Pancreas (tissue), 10 donors: ENCODE measurements at places on chromosomes 1 and 21. TPM values are rescaled to one million over a fixed set of nuclear protein-coding genes. Genes with fewer than 3 reads are reported as not detected.

Gene HCN3
- polyA plus RNA-seq: 12.0 TPM

GRCh38 chr1:66285618-66286270 is 248.2 kb upstream of the SGIP1 start:
- H3K4me3 ChIP-seq: no peak overlapping the region
- H3K4me1 ChIP-seq: no peaks in the 10 kb centered on the region
- H3K36me3 ChIP-seq: no peaks in the 10 kb centered on the region
- no peaks in the 10 kb centered on the region for H3K27me3 ChIP-seq

GRCh38 chr1:56414728-56415224 is 164.6 kb downstream of the PLPP3 start:
- peak; percentile 81 for DNase-seq
- H3K27ac ChIP-seq: no peak overlapping the region
- H3K27me3 ChIP-seq: no peaks in the 10 kb centered on the region
- H3K4me3 ChIP-seq: no peak overlapping the region

DNA sequence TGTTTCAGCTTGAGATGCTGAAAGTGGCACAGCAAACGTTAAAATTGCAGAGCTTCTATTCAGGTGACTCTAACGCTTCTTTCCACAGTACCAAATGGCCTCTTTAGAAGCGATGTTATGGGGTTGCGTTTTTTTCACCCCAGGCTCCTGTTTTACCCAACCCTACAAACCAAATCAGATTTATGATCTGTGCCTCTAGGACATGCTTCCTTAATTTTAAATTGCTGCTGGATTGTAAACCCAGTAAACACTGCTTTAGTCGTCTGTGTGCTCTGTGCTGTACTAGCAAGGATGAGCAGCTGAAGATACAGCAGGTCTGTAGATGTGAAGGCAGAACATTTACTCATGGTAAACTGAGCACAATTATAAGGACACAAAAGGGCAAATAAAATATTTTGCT is 13.0 kb downstream of the KCNK2 start:
- DNase-seq: no peak
- H3K27me3 ChIP-seq: no peaks in the 10 kb centered on the region
- H3K36me3 ChIP-seq: no peaks in the 10 kb centered on the region
- H3K4me1 ChIP-seq: no peaks in the 10 kb centered on the region
- no peak overlapping the region for H3K4me3 ChIP-seq

- H3K4me1 ChIP-seq: peaks cover 31% of the 10 kb centered on the region
- H3K4me3 ChIP-seq: peak overlapping the region; percentile 13
- H3K36me3 ChIP-seq: no peaks in the 10 kb centered on the region
- peak overlapping the region; percentile 52 for H3K27ac ChIP-seq
Measured at GRCh38 chr1:18949686-18950400, 6.6 kb downstream of the IFFO2 start.

GRCh38 chr1:27598295-27598687 is 5.7 kb downstream of the AHDC1 start:
- H3K36me3 ChIP-seq: no peaks in the 10 kb centered on the region
- no peak overlapping the region for H3K27ac ChIP-seq
- H3K27me3 ChIP-seq: no peaks in the 10 kb centered on the region

- no peak overlapping the region for H3K4me3 ChIP-seq
- no peaks in the 10 kb centered on the region for H3K36me3 ChIP-seq
- H3K27ac ChIP-seq: no peak overlapping the region
- H3K4me1 ChIP-seq: no peaks in the 10 kb centered on the region
Measured at GRCh38 chr1:62514746-62515423, 78.0 kb downstream of the USP1 start.

GRCh38 chr1:235597867-235598553 is 51.6 kb downstream of the GNG4 start:
- no peaks in the 10 kb centered on the region for H3K4me1 ChIP-seq
- no peaks in the 10 kb centered on the region for H3K36me3 ChIP-seq
- H3K27ac ChIP-seq: no peak overlapping the region
- DNase-seq: no peak

- no peaks in the 10 kb centered on the region for H3K4me1 ChIP-seq
- DNase-seq: no peak
- no peaks in the 10 kb centered on the region for H3K27me3 ChIP-seq
- H3K4me3 ChIP-seq: no peak overlapping the region
- no peak overlapping the region for H3K27ac ChIP-seq
Measured at GRCh38 chr1:86365896-86366295, 30.2 kb downstream of the ODF2L start.

DNA sequence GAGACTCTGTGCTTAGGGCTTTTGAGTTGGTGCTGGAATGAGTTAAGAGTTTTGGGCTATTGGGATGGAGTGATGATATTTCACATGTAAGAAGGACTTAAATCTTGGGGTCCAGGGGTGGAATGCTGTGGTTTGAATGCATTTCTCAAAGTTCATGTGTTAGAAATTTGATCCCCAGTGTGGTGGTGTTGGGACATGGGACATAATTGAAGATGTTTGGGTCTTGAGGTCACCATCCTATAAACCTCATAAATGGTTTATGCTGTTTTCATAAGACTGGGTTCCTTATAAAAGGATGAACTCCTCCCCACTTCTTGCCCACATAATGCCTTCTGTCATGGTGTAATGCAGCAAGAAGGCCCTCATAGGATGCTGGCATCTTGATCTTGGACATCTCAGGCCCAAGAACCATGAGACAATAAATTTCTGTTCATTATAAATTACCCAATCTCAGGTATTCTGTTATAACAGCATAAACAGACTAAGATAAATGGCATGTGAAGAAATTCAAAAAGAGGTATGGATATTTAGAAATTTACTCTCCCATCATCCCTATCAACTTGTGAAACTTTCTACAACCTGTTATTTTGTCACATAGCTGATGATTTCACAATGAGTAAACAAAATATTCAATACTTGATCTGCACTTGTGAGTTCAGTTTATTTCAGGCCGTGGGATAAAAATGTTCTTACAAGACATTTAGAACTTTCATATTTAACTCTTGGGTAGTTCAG is 48.0 kb upstream of the NEK7 start:
- H3K27me3 ChIP-seq: no peaks in the 10 kb centered on the region
- no peak overlapping the region for H3K4me3 ChIP-seq
- no peak overlapping the region for H3K27ac ChIP-seq
- H3K36me3 ChIP-seq: no peaks in the 10 kb centered on the region
- H3K4me1 ChIP-seq: no peaks in the 10 kb centered on the region
